ENCODE measurements at places on chromosomes 5 and 9.

- DNase-seq: no peak
Measured at GRCh38 chr5:14851597-14851996, 20.0 kb downstream of the ANKH start.

- no peak for DNase-seq
Measured at GRCh38 chr5:1315018-1315708, 20.3 kb upstream of the TERT start.

DNA sequence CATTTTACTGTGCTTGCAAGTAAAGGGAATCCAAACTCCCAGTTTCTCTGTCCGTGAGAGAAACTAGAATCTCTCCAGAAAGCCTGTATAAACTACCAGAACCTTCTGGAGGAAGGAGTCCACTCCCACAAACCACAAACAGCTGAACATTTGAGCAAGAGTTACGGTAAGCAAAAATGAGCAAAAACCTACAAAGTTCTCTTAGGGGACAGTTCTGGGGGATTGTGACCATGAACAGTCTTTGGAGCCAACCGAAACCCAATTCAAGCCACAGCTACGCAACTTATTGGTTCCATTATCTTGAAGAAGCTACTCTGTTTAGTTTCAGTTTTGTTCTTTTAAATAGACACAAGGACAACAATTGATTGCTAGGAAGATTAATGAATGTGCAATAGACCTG lies 330.6 kb downstream of the ASTN2 start:
- no peak for DNase-seq

GRCh38 chr9:37302277-37302676 lies 120.2 kb upstream of the GRHPR start:
- DNase-seq: peak; percentile 86

DNA sequence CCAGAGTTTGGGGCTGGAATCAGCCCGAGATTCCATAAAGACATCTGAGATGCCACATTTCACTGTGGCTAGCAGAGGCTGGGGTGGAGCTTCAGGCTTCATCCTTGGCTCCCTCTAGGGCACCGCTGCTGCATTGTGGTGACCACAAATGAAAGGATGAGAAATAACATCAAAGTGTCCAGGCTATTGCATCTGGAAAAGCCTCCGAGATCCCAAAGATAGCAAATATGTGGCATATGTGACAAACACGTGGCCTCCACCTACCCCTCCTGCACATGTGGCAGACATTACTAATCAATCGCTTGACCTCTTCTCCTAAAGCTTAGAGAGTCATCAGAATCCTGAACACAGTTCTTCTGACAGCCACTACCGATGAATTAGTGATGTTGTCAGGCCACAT lies 4.5 kb downstream of the SPARC start:
- no peak for DNase-seq

DNA sequence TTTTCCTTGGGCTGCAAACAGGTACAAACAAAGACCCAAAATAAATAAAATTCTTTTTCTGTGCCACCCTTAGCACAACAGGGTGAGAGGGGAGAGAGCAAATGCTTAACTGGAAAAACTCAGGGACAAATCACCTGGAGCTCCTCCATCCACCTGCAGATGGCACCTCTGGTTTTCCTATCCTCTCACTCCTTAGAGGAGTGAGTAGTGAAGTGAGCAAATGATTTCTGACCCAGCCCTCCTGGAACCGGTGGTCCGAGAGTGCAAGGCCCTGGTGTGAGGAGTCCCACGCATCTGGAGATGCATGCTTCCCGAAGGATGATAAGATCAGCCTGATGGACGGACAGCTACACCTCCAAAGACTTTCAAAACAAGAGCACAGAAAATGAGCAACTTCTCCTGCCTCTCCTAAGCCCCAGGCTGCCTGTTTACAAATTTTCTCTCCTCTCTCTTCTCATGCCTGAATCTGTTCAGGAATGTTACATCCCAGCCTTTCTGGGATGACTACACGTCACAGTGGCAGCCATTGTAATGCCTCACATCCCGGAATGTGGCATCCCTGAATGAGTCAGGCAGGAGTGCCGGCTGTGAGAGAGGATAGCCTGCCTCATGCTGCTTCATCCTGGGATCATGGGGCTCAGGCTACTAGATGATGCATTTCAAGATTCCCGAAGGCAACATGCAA lies 86.4 kb downstream of the ADRB2 start:
- DNase-seq: no peak

GRCh38 chr5:100659080-100659795 lies 124.1 kb downstream of the FAM174A start:
- no peak for DNase-seq

DNA sequence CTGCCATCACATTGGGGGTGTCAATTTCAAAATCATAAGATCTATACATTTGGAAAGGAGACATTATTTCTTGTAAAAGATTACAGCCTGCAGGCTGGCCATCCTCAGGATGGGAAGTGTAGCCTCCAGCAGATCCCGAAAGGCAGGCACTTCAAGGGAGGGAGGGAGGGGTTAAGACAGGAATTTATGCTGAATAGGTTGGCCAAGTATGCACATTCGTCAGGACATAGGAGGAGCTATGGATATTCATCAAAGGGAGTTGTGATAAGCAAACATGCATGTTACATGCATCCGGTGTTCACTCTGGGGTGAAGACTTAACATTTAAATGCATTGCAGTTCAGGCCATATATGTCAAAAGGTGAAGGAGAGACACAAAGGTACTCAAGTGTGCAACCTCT lies 119.4 kb downstream of the CEP120 start:
- no peak for DNase-seq

Data from Karpas-422 (cell line).